ENCODE measurements at places on chromosomes 6 and 20.

DNA sequence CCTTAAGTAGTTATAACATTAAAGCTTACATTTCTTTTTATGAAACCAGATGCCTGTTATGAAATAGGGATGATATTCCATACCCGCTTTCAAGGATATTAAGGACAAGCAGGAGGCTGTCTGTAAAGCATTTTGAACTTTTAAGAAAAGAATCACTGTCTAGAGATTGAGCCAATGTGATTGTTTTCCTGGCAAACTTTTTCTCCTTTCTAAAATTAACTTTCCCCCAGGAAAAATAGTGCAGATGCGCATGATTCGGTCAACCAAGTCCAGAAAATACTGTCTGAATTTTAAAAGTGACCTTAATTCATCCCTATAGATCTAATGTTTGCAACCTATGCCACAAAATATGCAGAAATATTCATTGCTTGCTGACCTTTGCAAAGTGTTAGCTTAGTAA lies 15.1 kb upstream of the DEK start:
- DNase-seq: no peak

- DNase-seq: no peak
Observed at GRCh38 chr6:134574491-134574890, 256.6 kb upstream of the SGK1 start.

GRCh38 chr6:149917679-149918078 lies 5.2 kb downstream of the RAET1G start:
- DNase-seq: no peak

GRCh38 chr6:108165714-108166663 lies at the start of gene NR2E1:
NR2E1 (plus strand) TSS chr6:108166022; CDS start chr6:108166766, 744 bp downstream.
- DNase-seq: no peak

DNA sequence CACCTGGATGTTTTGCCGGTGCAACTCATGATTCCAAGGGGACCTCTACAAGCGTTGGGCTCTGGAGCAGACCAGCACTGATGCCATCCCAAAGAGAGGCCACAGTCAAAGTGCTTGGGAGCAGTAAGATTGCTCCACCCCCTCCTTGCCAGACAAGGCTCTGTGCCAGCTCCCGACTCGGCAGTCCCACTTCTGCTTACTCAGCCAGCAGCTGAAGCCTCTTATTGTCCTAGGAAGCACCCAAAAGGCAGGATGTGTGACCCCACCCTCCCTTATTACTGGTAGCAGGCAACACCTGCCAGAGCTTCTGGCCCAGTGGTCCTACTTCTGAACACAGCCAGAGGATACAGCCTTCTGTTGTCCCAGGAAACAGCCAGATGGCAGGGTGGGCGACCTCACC lies 614.2 kb downstream of the TENT5A start:
- DNase-seq: no peak

- DNase-seq: no peak
Observed at GRCh38 chr6:27280064-27280539, 32.0 kb downstream of the POM121L2 start.
